COLO829 (cell line): ENCODE measurements at places on chromosomes 5 and 9.

DNA sequence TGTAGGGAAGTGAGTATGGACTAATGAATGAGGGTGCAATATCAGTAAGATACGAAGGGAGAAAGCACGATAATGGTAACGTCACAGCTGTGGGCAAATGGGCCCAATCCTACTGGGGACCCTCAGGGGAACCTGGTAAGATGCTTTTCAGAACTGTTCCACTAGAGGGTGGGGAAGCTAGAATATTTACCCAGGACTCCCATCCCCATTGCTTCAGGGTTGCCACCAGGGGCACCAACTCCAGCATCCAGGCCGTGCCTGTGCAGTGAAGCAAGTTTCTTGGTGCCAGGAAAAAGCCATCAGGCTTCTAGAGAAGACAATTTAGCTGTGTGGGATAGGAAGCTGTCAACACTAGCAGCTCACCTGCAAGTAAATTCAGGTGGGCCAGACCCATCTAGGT, 409.3 kb downstream of the AGTPBP1 start:
- DNase-seq = peak; percentile 20

DNA sequence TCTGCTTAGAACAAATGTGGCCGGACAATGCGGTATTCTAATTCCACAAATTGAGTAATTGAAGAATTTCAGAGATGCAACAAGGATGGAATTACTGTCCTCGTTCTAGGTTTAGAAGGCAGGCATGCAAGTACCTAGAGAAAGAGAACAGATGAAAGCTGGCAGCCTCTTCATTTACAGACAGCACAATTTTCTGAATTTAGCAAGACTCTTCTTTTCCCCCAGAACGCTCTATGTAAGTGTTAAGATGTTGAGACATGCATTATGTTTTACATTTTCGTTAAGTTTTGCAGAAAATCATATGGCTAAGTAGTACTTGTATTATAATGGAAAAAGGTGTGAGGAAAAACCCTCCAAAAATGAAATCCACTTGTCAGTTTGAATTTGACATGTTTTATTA, 259.5 kb upstream of the ARRDC3 start:
- no peak for DNase-seq

GRCh38 chr5:2399096-2399495, 352.4 kb downstream of the IRX2 start:
- no peak for DNase-seq

DNA sequence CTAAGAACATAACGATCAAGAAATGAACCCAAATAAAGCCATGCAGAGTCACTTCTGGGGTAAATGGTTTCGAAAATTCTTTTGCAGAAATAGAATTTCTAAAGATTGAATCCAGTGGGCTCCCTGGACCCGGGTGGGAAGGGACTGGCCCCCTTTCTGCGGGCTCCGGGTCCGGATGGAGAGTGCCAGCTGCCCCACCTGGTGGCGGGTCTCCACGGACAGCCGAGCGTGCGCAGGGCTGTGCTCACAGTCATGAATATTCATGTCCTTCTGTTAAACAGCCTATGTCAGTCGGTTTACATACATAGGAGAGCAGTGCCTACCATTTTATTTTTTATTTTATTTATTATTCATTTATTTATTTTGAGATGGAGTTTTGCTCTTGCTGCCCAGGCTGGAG, 4.7 kb upstream of the PPP1R26 start:
- peak; percentile 32 for DNase-seq

- DNase-seq = no peak
These were observed 456.5 kb downstream of the ZSWIM6 start for GRCh38 chr5:61788548-61788947.
